CD4-positive, alpha-beta T cell (primary cell): ENCODE measurements at places on chromosomes 3 and 15.
A peak's percentile ranks its signal among the peaks of the same experiment; 100 is the strongest.

DNA sequence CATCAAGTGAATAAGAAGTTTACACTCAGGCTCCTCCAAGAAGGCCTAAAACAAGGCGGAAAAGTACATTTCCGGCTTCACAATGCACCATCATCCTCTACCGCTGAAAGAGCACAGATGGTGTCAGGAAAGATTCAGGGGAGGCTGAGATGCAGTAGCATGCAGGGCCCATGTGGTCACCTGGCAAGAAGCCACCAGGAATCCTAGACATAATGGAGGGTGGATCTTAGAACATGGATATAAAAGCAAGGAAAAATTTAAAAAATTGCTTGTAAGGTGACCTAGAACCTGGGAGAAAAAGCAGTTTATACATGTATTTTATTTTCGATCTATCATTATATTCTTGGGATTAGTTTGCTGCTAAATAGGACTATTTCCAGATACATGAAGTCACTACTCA is 21.9 kb upstream of the OTOL1 start:
- no peak for DNase-seq

GRCh38 chr3:10224794-10225665 is 23.2 kb upstream of the TATDN2 start:
- DNase-seq = peak; percentile 73

DNA sequence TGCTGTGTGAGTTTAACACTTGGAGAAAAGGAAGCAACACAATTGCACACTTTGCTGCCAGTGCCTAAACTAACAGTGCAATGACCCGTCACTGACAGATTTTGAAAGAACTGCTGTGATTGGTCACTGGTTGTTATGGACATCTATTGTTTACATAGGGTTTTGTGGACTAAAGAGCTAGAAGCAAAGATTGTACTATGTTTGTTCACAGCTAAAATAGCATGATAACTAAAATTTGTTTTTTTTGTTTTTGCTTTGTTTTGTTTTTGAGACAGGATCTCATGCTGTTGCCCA is 112.4 kb upstream of the GOLGA8J start:
- DNase-seq = no peak

DNA sequence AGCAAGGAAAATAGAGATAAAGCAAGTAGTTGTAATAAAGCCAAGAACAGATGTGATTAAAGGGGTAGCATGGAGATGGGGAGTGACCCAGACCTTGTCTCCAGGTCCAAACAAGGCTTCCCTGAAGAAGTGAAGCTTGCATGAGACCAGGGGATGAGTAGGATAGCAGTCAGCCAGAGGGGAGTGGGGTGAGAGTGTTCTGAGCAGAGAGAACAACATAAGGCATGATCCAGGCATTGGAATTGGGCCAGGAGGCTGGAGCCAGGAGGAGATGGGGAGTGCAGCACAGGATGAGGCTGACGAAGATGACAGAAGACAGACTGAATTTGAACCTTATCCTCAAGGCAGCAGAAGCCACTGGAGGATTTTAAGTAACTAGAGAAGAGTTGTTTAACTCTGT is 7.2 kb downstream of the TMOD2 start:
- no peak for DNase-seq

DNA sequence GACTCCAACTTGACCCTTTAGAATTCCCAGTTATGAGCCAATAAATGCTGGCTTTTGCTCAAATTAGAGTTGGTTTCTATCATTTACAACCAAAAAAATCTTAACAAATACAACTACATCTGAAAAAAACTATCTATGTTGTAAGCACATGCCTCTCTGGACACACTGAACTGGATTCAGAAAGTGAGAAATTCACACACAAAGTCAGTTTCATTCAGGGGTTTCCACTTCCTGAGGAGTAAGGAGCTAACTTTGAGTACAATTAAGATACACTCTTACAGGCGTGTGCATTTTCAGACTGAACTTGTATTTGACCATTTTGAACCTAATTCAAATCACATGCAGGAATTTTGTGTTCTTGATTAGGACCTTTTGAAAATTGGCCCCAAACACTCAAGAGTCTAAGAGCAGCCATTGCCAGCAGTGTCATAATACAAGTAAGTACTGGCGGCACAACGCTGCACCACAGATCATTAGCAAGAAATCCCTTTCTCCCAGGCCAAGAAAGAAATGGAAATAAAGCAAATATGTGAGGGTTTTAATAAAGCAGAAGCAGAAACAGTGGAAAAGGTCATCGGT is 31.2 kb downstream of the LINS1 start:
- no peak for DNase-seq

- DNase-seq = no peak
Observed at GRCh38 chr3:69828817-69829216, 89.6 kb downstream of the MITF start.

GRCh38 chr3:64291345-64291744 is 66.1 kb upstream of the PRICKLE2 start:
- DNase-seq = no peak

GRCh38 chr3:115666920-115667737 is 43.8 kb downstream of the GAP43 start:
- DNase-seq = no peak

- no peak for DNase-seq
Observed at GRCh38 chr3:195821403-195822130, 9.8 kb upstream of the MUC4 start.

- DNase-seq = peak; percentile 12
Observed at GRCh38 chr3:38519651-38520050, 23.5 kb downstream of the EXOG start.

- DNase-seq = no peak
Observed at GRCh38 chr3:45560281-45560971, 34.1 kb upstream of the LIMD1 start.

GRCh38 chr15:77118882-77119321 is 48.0 kb upstream of the TSPAN3 start:
- no peak for DNase-seq

DNA sequence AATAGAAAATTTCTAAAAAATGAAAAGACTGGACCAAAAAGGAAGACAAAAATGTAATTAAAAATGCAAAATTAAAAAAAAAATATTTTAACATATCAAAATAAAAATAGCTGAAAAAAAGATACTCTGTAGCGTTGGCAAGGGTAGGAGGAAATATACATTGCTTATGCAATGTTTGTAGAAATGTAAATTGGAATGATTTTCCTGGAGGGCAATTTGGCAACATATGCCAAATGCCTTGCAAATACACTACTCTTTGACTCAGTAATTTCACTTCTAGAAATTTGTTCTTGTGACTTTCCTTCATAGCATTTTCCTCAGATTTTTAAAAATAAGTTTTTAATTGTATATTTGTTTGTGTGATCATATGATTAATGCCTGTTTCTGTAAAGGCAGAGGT is 296.6 kb downstream of the ZNF621 start:
- DNase-seq = no peak

DNA sequence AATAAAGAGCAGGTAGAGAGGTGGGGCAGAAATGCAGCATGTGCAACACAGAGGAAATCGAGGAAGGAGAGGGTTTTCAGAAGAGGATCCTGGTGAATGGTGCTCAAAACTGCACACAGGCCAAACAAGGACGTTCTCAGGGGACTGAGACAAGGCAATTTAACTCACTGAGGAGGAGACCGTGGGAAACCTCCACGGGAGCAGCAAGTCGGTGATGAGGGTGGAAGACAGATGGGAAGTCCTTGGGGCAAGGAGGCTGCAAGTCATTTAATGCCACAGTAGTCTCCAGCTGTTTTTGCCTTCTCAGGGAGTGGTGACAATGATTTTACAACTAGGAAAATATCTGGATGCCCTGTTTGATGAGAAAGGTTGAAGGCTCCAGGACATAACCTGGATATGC is 11.5 kb upstream of the PDIA5 start:
- no peak for DNase-seq
